ENCODE measurements at places on chromosomes 3 and 15. TPM values are rescaled to one million over a fixed set of nuclear protein-coding genes. Genes with fewer than 3 reads are reported as not detected.

Gene IP6K1
- 49.3 TPM for total RNA-seq

Gene RASGRF1
- not detected for total RNA-seq

Gene ANKRD63
- total RNA-seq, result not detected

Gene EPB42
- not detected for total RNA-seq

Gene RFC4
- total RNA-seq, result 122 TPM

Gene ECE2
- not detected for total RNA-seq

Gene EIF4E3
- total RNA-seq, result 21.8 TPM

Gene TMEM212
- total RNA-seq, result not detected

Gene CPLX3
- total RNA-seq, result 0.17 TPM
